Progenitor cell of endocrine pancreas (in vitro differentiated cells): ENCODE measurements at places on chromosomes 6 and 20.

DNA sequence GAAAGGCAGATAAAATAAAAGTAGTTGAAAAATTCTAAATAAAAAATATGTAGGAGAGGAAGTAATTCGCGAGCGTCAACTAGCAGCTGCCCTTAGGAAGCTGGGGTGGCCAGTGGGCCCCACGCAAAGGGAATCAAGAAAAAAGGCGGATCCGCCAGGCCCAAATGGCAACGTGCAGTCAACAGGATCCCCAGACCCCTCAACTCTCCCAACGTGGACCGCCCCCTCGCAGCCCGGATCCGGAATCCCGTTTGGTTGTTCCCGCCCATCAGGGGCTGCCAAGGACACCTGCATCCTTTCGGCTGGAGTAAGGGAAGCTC lies 296 bp downstream of the DZANK1 start:
- peak overlapping the region; percentile 97 for H3K4me3 ChIP-seq
- no peaks in the 10 kb centered on the region for H3K36me3 ChIP-seq
- DNase-seq: no peak
- peaks cover 22% of the 10 kb centered on the region for H3K4me1 ChIP-seq

DNA sequence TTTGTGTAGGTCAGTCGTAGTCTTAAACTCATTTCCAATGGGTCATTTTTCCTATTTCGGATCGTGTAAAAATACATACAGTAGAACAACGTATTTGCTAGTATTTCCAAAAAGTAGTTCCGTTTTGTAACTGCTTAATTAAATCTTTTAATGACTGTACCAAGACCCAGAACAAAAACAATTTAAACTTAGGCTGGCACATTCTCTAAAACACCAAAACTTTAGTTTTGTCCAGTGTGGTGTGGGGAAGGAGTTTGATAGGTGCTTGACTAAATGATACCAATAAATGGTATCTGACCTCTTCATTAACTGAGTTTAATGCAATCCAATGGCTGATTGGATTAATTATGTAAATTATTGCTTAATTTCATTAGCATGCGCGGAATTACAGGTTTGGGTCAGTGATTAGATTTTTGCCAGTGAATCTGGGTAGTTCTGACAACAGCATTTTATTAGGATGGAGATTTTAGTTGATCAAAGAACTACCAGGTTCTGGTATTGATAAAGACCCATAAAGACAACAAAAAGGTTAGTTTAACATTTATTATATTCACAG lies 20.8 kb downstream of the OR2B2 start:
- H3K4me3 ChIP-seq: no peak overlapping the region
- no peaks in the 10 kb centered on the region for H3K27me3 ChIP-seq
- no peaks in the 10 kb centered on the region for H3K36me3 ChIP-seq
- no peak for DNase-seq
- H3K4me1 ChIP-seq: peaks cover 33% of the 10 kb centered on the region
- H3K27ac ChIP-seq: no peak overlapping the region

- H3K4me3 ChIP-seq: no peak overlapping the region
- peaks cover 16% of the 10 kb centered on the region for H3K4me1 ChIP-seq
- H3K27me3 ChIP-seq: peaks cover 20% of the 10 kb centered on the region
- no peak overlapping the region for H3K27ac ChIP-seq
- H3K36me3 ChIP-seq: peaks cover 1% of the 10 kb centered on the region
- no peak for DNase-seq
Observed at GRCh38 chr20:51424270-51425117, 118.0 kb downstream of the NFATC2 start.

DNA sequence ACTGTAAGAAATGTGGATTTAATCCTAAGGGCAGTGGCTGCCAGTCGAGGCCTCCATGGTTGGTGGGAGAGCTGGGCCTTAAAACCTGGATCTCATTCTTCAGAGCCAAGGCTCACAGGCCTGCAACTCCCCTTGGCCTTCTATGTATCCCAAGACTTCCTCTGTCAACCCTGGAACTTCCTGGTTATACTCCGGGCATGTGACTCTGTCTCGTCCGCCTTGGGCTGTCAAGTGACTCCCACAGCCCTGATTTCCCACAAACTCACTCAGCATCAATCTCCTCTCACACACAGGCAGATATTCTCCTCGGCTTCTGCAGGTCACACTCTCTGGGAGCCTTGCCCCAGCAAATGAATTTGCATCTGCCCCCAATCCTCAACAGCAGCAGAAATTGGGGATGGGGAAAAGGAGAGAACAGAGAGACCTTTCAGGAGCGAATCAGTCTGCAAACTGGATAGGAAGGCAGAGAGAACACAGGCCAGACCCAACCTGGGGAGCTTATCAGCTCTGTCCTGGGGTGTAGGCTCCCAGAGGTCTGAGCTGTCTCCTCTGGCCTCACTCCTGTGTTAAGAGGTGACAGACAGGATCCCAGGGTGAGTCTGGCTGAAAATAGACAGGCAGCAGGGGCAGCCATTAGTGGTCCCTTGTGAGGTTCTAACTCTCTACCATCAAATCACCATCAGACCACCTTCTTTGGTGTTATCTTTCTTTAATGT lies 30.4 kb upstream of the PREX1 start:
- no peak for DNase-seq
- no peak overlapping the region for H3K4me3 ChIP-seq
- no peak overlapping the region for H3K27ac ChIP-seq
- H3K36me3 ChIP-seq: no peaks in the 10 kb centered on the region
- peaks cover 4% of the 10 kb centered on the region for H3K4me1 ChIP-seq
- H3K27me3 ChIP-seq: peaks cover 20% of the 10 kb centered on the region

- H3K27me3 ChIP-seq: no peaks in the 10 kb centered on the region
- no peak for DNase-seq
- no peak overlapping the region for H3K27ac ChIP-seq
- H3K4me1 ChIP-seq: peaks cover 20% of the 10 kb centered on the region
- H3K36me3 ChIP-seq: peaks cover 34% of the 10 kb centered on the region
- no peak overlapping the region for H3K4me3 ChIP-seq
Observed at GRCh38 chr6:134169871-134170486, 117.6 kb upstream of the SLC2A12 start.

GRCh38 chr6:39465539-39465938 lies 143.0 kb upstream of the KCNK16 start:
- DNase-seq: no peak
- no peak overlapping the region for H3K27ac ChIP-seq
- no peaks in the 10 kb centered on the region for H3K36me3 ChIP-seq
- no peak overlapping the region for H3K4me3 ChIP-seq
- H3K27me3 ChIP-seq: peaks cover 22% of the 10 kb centered on the region
- peaks cover 6% of the 10 kb centered on the region for H3K4me1 ChIP-seq
